ENCODE measurements at places on chromosomes 11 and 22.

DNA sequence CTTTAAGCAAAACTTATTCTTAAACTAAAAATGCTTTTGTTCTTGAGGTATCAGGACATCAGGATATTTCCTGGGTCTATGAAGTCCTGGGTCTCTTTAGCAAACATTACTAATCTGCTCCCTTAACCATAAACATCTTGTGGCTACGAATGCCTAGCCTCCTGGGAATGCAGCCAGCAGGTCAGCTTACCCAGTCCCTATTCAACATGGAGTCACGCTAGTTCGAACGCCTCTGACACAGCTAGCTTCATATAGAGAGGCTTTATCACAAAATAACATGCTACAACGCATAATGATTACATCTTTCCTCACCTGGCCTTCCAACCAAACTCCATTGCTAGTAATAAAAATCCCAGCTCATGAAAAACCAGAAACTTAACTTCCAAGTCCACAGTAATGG lies 17.5 kb upstream of the FIBIN start:
- no peak for DNase-seq

GRCh38 chr11:124113890-124114289 lies 1.4 kb upstream of the VWA5A start:
- no peak for DNase-seq

GRCh38 chr22:31093086-31093850 lies 12.2 kb downstream of the SMTN start:
- no peak for DNase-seq

DNA sequence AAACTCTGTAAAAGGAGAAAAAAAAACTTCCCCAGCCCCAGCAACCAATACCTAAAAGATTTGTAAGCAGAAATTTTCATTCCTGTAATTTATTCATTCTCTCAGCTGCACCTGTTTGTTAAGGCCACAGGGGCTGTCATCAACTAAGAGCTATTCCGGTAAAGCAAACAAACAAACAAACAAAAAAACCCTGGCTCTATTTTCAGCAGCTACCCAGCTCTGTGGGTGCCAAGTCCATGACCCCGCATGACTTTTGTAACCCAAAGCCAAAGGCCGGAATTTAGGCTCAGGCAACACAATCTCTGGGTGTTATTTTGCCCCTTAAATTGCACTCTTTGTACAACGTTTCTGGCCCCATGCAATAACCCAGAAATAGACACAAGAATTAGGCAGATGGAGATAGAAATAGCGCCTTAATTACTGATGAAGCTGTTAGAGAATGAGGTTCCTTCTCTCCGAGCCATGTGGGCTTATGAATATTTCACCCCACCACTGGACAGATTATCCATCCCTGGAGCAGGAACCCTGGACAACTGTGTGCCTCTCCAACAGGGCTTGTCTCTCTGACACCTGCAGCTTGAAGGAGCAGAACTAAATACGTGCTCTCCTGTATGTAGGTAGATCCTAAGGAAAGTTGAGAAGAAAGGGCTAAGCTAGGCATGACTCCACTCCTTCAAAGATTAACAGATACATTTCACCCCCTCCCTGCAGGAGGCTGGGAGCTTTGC lies 29.4 kb downstream of the APOL6 start:
- no peak for DNase-seq

GRCh38 chr11:62652161-62653006 lies 718 bp downstream of the INTS5 start:
- no peak for DNase-seq

DNA sequence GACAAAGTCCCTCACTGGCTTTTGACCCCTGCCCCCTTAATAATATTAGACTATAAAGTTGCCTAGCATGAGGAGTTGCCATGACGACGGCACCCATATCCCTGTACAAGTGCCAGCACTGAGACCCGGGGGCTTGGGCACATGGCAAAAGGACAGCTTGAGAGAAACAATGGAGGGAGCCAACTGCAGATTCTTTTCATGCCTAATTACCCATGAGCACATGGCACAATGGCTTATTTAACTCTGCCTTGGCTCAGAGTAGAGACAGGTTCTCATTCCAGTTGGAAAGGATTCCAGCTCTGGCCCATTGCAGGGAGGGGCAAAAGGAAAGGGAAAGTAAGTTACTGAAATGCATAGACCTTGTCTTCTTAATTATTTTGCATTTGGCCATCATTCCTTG lies 261.2 kb upstream of the UBASH3B start:
- no peak for DNase-seq

GRCh38 chr11:26782220-26782965 lies 60.5 kb upstream of the SLC5A12 start:
- DNase-seq: no peak

Data from right kidney (tissue), 9 donors.